CD4-positive, alpha-beta T cell treated with Interleukin-12 subunit alpha and Interleukin-12 subunit beta, for 1 hour (primary cell): ENCODE measurements at places on chromosomes 6 and 20.

DNA sequence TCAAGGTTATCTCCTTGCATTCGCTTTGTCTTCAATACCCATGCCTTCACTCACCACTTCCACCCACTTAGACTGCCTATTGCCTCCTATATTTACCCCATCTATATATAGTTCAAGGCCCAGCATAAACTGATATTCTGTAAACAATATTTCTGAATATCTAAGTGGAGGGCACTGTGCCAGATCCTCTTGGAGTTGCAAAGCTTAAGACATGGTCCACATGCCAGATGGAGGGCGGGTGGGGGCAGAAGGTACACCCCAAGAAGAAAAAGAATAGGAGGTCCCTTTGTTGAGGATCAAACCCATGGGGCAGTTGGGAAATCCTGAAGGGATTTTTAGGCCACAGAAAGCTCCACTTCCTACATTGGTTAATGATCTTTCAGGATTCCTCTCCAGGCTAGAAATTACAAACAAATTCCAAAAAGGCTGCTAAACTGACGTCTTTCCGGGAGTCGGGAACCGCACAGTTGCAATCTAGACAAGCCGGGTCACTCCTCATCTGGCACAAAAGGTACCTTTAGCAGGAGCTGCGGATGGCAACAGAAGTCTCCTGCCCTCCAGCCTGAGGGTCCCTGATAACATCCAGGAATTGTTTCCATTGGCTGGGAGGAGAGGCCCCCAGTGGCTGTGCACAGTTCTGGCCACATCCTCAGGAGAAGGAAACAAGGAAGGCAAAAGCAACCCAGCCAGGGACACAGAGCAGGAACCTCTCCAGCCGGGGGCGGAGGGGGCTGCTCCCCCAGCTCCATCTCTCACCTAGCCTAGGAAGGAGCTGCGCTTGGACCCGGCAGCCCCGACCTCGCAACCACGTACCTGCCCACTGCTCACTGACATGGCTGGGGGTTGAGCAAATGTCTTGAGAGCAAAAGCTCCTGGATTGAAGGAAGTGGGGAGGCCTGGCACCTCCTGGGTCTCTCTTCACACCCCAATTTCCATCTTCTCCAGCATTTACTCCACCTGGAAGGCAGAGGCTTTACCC is 5.9 kb upstream of the LPIN3 start:
- DNase-seq: no peak

- DNase-seq: no peak
Observed at GRCh38 chr6:134979142-134979541, 29.2 kb upstream of the ALDH8A1 start.

- no peak for DNase-seq
Observed at GRCh38 chr6:45599053-45599452, 221.3 kb upstream of the SUPT3H start.

DNA sequence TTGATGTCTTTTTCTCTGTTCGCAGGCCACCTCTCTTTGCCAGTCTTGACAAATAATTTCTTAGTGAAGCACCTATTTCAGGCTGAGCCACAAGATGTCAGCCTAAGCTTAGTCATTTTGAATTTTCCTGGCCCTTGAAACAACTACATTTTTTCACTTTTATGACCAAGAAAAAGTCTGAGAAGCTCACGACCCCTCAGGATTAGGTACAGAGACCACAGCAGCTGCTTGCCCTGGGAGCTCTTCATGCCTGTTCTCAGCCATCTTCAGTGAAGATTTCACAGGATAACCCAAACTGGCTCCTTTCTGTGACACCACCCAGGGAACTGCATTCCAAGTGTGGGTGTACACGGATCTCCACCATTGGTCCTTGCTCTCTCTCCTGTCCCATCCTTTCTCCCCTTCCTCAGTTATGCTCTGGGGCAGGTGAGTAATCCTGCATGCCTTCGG is 38.4 kb upstream of the SPTLC3 start:
- DNase-seq: peak; percentile 2

- DNase-seq: peak; percentile 58
Observed at GRCh38 chr6:166942393-166943168, 13.8 kb downstream of the RNASET2 start.

DNA sequence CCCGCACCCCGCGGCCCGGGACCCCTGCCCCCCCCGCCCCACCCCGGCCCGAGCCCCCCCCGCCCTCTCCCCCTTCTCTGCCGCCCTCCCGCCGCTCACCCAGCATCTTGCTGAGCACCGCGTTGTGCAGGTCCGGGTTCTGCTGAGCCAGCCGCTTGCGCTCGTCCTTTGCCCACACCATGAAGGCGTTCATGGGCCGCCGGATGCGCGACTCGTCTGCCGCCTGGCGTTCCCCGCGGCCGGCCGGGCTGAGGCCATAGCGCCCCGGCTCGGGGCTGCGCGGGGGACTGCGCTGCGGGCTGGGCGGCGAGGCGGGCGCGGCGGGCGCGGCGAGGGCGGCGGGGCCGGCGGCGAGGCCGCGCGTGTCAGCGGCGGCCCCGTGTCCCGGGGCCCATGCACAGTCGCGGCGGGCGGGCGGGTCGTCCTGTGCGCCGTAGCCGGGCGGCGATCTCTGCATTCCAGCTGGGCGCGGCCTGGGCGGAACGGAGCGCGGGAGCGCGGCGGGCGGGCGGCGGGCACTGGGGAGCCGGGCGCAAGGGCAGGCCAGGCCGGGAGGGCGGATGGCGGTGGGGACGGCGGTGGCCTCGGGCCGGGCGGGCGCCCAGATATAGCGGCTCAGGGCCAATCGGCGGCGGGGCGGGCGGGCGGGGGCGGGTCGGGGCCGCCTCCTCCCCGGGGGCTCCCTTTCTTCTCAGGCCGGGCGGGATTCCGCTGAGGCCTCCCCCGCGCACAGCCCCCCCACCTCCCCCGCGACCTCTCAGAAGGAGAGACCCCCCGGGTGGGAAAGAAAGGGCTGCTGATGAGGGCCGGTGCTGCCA is at the start of gene SOX18:
SOX18 (minus strand) TSS at position 580 of the 818 bp plus-strand sequence; CDS start at position 457, 123 bp downstream.
- DNase-seq: peak; percentile 27

DNA sequence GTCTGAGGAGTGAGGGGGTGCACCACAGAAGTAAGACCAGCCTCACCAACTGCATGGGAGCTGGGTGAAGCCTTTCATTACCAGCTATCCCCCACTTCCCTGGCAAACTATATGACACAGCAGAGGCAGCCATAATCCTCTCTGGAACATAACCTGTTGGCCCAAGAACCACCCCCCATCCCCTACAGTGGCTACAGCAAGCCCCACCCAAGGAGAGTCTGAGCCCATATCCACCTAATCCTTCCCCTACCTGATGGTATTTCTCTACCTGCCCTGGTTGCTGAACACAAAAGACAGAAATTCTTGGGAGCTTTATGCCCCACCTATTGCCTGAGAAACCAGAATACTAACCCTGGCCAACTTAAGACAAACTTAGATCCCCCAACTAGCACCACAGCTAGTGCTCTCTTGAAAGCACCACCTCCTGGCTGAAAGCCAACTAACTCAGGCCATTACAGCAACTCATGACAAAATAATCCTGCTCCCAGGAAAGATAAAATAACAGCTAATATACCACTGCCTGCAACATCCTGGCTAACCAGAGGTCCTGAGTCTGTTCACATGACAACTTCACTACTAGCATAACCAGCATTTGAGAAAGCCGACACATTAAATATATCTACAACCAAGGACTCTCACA is 11.2 kb downstream of the RNGTT start:
- no peak for DNase-seq
